ENCODE measurements at places on chromosomes 12 and 14. TPM values are rescaled to one million over a fixed set of nuclear protein-coding genes. Genes with fewer than 3 reads are reported as not detected.

The SLC10A1 gene
- polyA plus RNA-seq = not detected

The SAMD4A gene
- polyA plus RNA-seq = 16.9 TPM

The CCDC198 gene
- not detected for polyA plus RNA-seq

The NID2 gene
- polyA plus RNA-seq = 279 TPM

The MEG3 gene
- 191 TPM for polyA plus RNA-seq

The TAS2R9 gene
- not detected for polyA plus RNA-seq

- no peak for DNase-seq
Observed at GRCh38 chr12:65488197-65488596, 209.7 kb downstream of the MSRB3 start.

GRCh38 chr12:14403711-14404196 is 38.3 kb downstream of the ATF7IP start:
- DNase-seq = peak; percentile 41

GRCh38 chr14:101740981-101741380 is 20.5 kb upstream of the PPP2R5C start:
- no peak for DNase-seq

DNA sequence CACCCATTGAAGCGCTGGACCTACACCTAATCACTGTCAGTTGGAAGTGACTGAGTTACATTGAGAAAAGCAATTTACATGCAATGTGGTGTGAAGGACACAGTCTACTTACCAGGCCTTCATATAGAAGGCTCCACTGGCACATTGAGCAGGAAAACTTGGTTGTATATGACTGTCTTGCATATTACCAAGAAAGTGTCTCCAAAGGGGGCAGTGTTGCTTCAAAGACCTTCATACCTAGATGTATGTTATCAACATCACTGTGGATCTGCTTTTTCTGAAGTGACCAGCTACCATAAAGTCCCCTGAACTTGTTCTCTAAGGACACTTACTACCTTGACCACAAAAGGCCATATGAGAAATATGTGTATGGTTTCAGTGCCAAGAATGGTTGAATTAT is 64.1 kb downstream of the NELL2 start:
- no peak for DNase-seq

DNA sequence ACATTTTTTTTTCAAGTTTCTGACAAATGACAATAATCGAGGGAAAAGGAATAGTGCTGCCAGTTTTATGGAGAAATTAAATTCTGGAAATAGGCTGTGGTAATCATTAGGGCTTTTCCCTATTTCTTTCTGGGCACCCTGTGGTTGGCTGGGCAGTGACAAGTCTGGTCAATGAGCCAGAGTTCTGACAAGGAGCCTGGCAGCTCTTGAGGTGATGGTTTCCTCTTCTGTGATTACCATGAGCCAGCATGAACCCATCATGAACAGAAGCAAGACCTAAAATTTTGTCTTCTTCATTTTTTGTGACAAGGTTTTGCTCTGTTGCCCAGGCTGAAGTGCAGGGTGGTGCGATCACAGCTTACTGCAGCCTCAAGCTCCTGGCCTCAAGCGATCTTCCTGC is 115.8 kb downstream of the TRAFD1 start:
- no peak for DNase-seq

GRCh38 chr12:71787580-71787979 is 32.9 kb downstream of the RAB21 start:
- no peak for DNase-seq

GRCh38 chr14:31300296-31300695 is 92.7 kb upstream of the HECTD1 start:
- no peak for DNase-seq

GRCh38 chr12:68034567-68034966 is 45.3 kb downstream of the IFNG-AS1 start:
- no peak for DNase-seq

DNA sequence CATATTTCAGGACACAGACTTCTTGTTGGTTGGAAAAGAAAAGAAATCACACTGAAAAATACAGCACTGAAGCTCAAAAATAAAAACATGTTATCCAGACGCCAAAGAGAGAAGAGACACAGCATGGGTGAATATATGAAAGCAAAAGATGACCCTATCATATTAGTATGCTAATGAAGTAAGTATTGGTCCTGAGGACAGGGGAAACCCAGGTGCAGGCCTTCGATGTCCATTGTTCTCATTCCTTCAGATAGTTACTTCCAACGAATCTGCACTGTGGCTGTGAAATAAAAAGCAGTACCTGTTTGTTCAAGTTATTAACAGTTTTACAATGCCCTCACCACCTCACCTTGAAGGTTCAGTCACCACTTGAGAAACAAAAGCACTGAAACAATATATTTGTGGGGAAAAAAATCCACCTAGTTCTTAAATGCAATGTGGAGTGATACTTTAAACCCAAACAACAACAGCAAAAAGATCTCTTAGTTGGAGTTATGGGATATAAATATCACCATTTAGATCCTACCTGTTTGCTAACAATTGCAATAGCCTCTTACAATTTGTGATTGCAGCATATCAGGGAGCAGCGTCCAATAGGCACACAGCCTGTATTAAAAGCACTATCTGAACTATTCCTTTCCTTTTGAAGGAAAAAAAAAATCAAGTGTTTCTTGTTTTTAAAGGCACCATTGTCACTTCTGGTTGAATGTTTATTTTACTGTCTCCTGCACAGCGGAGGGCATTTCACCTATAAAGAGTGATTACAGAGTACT is 188.1 kb downstream of the BCAT1 start:
- no peak for DNase-seq

- no peak for DNase-seq
Observed at GRCh38 chr14:73140811-73141323, 4.6 kb downstream of the PSEN1 start.

- DNase-seq = no peak
Observed at GRCh38 chr14:68813318-68813838, 20.5 kb upstream of the ZFP36L1 start.

DNA sequence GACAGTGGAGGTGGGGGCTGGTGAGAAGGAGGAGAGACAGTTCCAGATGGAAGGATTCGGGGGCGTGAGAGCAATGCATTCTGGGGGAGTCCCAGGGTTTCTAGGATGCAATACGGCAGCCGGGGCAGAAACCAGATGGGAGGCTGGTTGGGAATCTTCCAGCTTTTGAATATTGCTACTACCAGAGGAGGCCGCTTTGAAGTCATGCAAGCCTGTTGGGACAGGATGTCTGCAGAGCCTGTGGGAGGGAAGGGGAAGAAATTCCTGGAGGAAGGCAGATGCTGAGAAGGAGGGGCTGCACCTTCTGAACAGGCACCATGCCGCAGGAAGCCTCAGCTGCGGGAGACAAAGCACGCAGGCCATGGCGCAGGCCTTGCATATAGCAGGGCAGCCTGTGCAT is 105.4 kb downstream of the APAF1 start:
- no peak for DNase-seq

DNA sequence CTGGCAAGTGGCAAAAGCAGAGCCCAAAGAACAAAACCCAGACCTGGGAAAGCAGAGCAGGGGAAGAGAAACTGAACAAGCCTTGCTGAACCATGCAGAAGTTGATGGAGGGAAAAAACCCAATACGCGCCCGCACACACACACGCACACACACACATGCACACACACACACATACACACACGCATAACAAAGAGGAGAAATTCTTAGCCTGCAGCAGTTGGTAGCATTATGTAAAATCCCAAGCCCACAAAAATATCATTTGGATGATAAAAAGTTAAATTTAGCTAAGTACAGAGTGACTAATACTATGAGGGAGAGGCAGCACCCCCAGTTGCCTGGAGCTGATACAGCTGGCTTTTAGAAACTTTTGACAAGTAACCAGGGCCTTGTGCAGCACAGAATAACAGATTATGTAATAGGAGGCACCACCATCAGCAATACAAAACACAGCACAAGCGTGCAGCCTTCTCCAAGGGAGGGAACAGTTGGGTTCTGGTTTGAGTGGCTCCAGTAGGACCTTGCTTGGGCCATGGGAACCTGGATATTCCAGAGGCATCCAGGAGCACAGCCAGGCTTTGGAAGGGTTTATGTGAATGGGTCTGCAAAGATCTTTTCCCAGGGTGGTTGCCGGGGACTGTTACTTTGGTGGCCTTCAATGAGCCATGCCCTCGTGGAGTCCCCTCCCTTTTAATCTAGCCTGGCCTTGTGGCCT is 35.3 kb downstream of the PITPNM2 start:
- peak; percentile 89 for DNase-seq

DNA sequence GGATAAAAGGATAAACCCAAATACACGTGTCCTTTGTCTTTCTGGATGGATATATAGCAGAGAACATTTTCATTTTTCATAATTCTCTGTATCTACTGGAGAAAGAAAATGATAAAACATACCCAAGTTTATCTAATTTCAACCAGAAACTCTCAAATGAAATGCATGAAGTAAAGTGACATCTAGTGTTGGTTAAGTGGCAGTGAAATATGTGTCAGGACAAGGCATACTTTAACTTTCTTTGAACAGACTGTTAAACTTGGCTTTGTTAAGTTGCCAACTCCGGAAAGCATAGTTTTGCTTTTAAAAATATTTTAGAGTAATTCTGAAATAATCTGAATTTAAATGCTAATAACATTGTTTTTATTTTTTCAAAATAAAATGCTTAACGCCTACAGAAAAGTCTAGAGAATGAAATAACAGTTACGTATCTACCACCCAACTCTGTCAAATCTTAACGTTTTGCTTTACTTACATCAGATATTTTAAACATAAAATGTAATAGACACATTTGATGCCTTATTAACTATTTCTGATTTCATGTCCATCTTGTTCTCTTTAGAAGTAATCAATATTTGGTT is 25.2 kb upstream of the NTN4 start:
- DNase-seq = no peak

DNA sequence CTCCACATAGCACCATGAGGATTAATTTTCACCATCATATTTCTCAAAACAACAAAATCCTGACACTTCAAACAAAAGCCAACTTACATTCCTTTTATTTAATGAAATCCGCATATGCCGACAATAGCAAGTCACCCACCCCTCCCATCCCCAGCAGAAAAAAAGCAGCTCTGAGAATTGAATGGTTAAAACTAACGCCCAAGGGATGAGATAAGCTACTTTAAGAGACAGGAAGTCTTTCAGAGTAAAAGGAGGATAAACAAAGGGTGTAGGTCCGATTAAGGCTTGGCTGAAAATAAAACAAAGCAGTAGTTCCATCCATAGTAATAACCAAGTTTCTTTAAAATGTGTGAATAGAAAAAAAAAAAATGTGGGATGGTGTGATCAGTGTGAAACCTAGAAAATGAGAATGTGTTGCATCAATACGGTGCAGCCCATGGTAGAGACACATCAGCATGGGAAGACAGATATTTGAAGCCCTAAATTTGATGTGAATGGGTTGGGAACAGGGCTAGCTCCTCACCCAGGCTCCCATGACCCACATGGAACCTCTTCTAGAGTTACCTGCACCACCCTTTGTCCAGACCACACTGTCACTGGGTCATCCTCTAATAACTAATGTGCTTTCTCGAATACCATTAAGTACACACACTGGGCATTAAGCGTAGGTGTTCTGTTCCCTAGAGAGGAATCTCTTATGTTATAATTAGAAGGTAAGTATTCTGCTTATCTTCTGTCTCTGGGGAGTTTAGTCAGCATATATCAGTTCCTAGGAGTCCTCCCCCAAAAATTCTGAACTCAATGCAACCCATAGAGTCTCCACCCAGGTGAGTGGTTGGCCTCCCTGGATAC is 31.7 kb downstream of the RTRAF start:
- DNase-seq = no peak

- DNase-seq = no peak
Observed at GRCh38 chr12:121812921-121813896, 9.4 kb downstream of the SETD1B start.

DNA sequence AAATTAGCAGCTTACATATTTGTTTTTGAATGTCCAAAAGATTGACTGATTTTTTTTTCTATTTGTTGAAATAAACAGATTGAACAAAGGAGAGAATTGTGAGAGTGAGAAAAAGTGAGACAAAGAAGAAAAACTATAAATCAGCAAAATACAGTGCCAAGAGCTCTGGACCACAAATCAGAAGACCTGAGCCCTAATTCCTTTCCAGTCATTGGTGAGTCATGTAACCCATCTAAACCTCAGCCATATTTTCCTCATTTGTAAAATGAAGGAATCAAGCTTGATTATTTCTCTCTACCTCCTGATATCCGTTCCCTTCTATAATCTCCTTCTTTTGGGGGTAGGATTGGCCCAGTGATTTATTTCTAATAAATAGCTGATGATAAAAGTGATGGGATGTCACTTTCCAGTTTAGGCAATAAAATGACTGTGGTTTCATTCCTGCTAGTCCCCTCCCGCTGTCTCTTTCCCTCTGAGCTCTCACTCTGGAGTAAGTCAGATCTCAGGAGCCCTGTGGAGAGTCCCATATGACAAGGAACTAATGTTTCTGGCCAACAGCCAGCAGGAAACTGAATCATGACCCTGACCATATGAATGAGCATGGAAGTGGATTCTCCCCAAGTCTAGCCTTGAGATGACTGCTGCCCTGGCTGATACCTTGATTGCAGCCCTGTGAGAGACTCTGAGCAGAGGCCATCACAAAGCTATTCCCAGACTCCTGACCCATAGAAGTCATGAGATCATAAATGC is 218.9 kb downstream of the ACSS3 start:
- no peak for DNase-seq

DNA sequence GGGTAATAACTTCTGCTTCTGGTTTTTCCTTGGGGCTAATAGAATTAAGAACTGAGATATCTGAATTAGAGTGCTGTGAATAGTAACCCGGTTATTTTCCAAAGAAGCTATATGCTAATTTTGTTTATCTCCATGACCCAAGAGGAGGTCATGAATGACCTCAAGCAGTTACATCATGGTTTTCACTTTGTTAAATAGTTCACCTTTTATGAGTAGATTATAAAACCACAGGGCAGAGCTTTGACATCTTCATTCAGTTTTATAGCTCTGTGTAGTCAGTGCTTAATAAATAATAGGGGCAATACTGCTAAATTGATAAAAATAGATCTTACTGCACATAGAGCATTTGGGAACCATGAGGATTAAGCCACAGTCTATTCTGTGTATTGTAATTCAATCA is 462.2 kb downstream of the LRIG3 start:
- DNase-seq = peak; percentile 43

- DNase-seq = no peak
Observed at GRCh38 chr14:101033446-101034165, 130.1 kb upstream of the RTL1 start.

Measured in BJ (cell line).